ENCODE measurements at places on chromosomes 1 and 21.

- no peak for DNase-seq
Measured at GRCh38 chr1:111769517-111770146, 13.9 kb downstream of the DDX20 start.

DNA sequence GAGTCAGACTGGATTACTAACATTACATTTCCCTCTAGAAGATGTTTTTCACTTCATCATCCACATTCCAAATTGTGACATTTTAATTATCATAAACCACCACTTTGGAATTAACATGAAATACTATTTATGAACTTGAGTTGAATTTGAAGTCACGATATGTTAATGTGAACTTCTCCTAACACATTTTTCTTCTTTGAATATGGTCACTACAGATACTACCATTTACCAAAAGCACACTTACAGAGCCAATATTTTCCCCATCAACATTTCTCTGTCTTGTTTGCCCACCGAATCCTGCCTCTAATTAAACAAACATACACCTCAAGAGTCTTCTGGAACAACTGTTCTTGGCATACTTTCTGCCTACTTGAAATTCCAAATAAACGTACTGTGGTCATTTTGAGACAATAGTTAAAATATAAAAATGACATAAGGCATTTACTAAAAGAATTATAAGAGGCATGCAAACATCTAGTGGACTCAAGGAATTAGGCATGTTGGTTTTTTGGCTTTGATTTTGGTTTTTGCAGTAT is 177.4 kb downstream of the AKT3 start:
- no peak for DNase-seq

GRCh38 chr1:204139088-204139487 is 12.8 kb downstream of the ETNK2 start:
- no peak for DNase-seq

GRCh38 chr1:178388418-178389145 is 108.2 kb downstream of the CLEC20A start:
- no peak for DNase-seq

DNA sequence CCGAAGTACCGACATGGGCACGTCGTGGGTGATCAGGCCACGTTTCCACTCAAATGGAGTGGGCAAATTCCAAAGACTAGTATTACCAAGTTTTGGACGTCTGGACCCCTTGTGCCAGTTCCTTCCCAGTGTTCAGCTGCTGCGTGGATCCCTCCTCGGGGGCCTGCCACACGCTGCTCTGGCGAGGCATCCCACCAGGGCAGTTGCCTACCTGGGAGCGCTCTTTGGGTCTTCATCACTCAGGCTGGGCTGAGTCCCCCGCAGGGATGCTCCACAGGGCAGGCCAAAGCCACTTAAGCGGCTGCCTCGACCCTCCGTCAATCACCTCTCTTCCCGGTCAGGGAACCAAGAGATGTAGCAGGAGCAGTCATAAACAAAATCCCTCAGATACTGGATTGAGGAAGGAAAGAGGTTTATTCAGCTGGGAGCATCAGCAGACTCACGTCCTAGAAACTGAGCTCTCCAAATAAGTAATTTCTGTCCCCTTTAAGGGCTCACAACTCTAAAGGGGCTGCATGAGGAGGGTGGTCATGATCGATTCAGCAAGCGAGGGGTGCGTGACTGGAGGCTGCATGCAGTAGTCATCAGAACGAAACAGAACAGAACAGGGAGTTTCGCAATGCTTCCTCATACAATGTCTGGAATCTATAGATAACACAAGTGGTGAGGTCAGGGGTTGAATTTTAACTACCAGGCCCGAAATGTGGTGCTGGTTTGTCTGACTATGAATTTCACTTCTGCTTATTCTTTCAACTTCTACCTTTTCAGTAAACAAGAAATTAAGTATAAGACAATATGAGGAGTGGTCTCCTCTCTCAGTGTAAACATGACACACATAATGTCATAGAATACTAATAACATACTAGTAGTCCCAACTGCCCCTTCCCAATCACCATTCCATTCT is 998.6 kb upstream of the NCAM2 start:
- DNase-seq: no peak

- no peak for DNase-seq
Measured at GRCh38 chr21:32112195-32112594, 166.7 kb downstream of the MIS18A start.

- DNase-seq: no peak
Measured at GRCh38 chr1:22953057-22953739, 19.5 kb downstream of the LACTBL1 start.

GRCh38 chr1:181482521-181483284 is 614 bp upstream of the CACNA1E start:
- no peak for DNase-seq

- DNase-seq: no peak
Measured at GRCh38 chr1:47393141-47393540, 22.9 kb upstream of the FOXE3 start.

- no peak for DNase-seq
Measured at GRCh38 chr1:171772312-171772711, 9.1 kb upstream of the METTL13 start.

DNA sequence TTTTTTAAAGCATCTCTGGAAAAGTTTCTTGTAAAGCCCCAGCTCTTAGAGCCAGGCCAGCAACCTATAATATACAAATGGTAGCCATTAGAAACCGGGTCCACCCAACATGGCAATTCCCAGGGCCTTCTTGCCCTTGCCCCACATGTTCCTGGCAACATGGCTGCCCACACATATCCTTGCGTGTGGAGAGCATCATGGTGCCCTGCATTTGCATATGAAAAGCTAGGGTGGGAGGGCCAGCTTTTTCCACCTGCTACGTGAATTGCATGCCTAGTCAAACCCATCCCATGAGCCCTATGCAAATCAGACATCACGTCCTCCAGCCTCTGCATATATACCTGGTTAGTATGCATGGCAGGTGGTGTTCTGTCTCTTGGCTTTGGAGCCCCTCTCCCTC is 88.2 kb downstream of the RABGAP1L start:
- no peak for DNase-seq

GRCh38 chr1:42731585-42731984 is 8.5 kb downstream of the CLDN19 start:
- no peak for DNase-seq

DNA sequence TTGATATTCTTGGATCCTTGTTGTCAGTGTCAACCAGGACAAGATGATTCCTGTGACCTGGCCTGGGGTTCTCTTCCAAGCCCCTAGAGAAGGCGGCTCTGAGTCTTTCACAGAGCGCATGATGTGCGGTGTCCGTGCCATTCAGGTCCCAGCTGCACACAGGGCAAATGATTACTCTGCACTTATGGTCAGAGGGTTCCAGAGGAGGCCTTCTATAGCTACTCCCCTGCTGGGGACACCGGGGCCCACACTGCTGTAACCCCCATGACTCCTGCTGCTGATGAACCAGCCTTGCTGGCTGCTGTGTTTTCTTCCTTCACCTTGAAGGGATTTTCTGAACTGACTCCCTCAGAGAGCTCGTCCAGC is 1.5 kb downstream of the PTGFRN start:
- DNase-seq: no peak

GRCh38 chr1:46749921-46750404 is 31.0 kb upstream of the EFCAB14 start:
- DNase-seq: no peak

- DNase-seq: no peak
Measured at GRCh38 chr1:170445096-170445495, 86.9 kb upstream of the GORAB start.

- DNase-seq: no peak
Measured at GRCh38 chr1:2098301-2098698, 48.1 kb downstream of the PRKCZ start.

DNA sequence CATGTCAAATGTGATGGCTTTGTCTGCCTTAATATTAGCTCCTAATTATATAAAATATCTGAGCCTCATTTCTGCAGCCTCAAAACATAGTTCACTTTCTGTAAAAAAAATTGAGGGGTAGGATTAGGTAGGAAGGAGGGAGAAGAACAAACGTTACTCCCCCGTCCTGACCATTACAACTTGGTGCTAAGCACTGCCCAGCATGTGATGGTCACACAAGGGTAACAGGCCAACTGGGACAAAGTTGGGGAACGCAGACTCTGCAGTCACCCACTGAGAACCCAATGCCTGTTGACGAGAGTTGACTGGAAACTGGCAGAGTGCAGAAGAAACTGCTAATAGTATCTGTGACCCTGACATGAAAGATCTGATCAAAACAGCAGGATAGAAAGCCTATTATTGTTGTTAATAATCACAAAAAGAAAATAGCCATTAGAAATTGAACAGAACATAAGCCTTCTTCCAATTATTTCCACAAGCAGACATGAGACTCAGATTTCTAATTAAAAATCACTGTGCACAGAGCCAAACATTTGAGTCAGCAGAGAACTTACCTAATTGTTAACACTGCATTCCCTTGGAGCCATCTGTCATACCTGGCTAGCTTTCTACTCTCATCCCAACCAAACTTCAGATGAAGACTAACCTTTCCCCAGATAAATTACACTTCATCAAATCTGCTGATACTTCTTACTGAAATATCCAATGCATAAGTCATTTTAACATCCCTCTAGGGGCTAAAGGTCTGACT is 5.5 kb downstream of the SORT1 start:
- no peak for DNase-seq

DNA sequence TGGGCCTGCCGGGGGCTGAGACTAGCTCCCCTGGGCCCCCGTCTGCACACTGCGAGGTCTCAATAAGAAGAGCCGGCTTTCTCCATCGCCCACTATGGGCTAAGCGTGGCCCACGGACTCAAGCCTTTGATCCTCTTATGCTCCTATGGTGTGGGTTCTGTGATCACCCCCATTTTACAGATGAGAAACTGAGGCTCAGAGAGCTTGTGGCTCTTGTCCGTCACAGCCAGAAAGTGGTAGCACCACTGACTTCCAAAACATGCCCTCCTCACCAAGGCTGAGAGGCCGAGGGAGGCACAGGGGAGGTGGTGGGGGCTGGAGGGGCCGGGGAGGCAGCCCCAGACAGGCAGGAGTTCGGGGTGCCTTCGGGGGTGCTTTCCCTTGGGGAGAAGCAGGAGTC is 39.0 kb upstream of the CASZ1 start:
- no peak for DNase-seq

- DNase-seq: no peak
Measured at GRCh38 chr21:46334351-46335140, 10.6 kb downstream of the PCNT start.

DNA sequence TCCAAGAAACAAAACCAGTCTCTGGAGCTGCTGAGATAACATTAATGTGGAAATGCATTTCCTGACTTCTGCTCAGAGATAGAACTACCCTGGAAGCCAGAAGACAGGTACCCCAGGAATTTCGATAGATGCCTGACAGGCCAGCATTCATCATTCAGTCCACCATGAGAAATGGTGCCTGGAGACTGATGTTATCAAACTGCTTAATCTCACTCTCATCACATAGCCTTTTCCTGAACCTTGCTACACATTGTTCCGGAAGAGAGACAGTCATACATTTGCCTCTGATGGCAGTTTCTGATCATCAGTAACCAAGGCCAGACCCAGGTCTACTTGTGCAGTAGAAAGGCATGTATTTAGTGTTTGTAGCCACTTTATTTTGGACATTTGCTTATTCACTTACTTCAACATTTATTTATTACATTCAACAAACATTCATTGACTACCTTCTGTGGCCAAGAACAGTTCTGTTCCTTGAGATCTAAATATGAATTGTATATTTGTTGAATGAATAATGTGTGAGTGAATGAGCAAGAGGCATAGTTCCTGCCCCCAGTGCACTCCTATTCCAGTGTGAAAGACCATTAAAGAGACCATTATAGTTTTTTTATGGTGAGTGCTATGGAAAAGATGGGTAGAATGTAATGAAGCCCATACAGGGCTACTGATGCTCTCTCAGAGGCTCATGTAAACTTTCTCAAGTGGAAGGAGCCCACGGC is 485.7 kb downstream of the NUF2 start:
- DNase-seq: no peak

DNA sequence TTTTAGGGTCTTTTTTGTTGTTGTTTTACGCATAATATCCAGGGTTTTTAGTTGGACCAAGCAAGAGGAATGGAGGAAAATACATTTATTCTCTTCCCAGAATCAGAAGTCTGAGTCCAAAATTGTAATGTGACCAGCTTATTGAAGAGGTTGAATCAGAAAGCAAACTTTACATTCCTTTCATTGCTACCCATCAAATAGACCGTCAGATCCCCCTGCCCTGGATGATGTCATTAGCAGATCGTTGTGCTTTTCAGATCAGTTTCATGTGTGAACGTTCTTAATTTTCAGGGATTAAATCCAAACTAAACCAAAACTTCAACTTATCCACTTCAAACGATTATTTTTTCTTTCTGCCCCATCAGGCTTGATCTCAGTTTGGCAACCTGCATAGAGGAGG is 85.7 kb upstream of the NGF start:
- no peak for DNase-seq

GRCh38 chr1:207500306-207500705 is 4.3 kb downstream of the CR1 start:
- no peak for DNase-seq

DNA sequence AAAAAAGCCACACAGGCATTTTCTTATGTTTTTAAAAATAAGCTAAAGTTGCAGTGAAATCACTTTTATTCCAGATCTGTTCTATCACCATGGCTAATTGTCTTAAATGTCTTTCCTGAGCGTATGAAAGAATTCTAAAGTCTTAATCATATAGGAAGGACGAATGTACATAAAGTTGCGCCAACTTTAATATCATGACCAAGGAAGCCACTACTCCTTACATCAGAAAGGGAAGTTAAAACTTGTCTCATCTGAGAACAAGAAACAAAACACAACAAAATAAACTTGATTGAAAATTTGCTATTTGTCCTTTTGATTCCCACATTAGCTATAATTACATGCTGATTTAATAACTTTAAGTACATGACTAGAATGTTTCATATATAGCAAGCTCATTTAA is 26.5 kb downstream of the CNIH4 start:
- no peak for DNase-seq

DNA sequence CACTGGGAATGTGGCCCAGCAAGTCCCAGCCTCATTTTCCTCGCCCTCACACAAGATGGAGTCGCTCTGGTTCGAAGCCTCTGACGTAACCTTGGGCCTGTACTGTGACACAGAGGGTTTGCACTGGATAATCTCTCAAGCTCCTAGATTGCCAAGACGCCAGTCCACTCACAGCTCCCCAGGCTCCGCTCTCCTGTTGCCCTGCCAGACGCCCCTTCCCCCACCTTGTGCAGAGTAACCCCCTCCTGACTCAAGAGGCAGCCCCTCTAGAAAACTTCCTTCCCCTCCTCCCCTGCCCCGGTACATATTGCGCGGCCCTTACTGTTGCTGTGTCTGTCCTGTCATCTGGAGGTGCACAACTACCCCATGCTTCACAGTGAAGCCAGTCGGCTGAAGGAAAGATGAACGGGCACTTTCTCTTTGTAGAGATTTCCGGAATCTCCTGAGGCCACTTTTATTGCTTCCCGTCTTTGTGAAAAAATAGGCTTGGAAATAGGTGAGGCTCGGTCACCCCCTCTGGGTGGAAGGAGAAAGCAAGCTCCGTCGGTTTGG is 981 bp upstream of the KIAA1614 start:
- no peak for DNase-seq

DNA sequence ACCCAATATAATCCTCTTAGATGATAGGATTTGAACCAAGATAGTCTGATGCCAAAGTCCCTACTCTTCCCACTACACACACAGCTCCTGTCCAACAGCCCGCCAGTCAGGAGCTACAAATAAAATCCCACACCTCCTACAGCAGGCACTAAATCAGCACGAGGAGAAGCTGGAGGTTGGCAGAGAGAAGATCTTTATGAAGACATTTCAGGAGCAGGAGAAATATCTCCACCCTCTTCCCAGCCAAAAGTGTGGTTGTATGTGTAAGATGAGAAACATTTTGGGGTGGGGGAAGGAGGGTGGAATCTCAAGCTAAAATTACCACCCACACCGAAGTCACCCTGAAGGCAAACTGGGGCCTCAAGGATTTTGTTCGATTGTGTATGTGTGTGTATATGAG is 54.5 kb downstream of the PLXNA2 start:
- no peak for DNase-seq

Measured in mesothelial cell of epicardium (in vitro differentiated cells).